ENCODE measurements at places on chromosomes 16 and 17.

GRCh38 chr17:44345454-44346026, 438 bp downstream of the GRN start:
- peak; percentile 34 for DNase-seq

GRCh38 chr17:66255527-66255971, 26.3 kb upstream of the APOH start:
- no peak for DNase-seq

- no peak for DNase-seq
These were observed 17.7 kb downstream of the BCL7C start for GRCh38 chr16:30875871-30876801.

- no peak for DNase-seq
These were observed 13.7 kb downstream of the GJD3 start for GRCh38 chr17:40350689-40351358.

GRCh38 chr17:69853541-69854224, 221.3 kb upstream of the KCNJ16 start:
- DNase-seq, result no peak

GRCh38 chr17:79837888-79838521, 1.2 kb downstream of the CBX4 start:
- no peak for DNase-seq

GRCh38 chr17:48908047-48908843, at the start of gene UBE2Z:
UBE2Z (plus strand) TSS chr17:48908407; CDS start chr17:48908504, 97 bp downstream.
- peak; percentile 92 for DNase-seq

GRCh38 chr17:40095944-40096791, 4.2 kb downstream of the NR1D1 start:
- DNase-seq, result peak; percentile 62

DNA sequence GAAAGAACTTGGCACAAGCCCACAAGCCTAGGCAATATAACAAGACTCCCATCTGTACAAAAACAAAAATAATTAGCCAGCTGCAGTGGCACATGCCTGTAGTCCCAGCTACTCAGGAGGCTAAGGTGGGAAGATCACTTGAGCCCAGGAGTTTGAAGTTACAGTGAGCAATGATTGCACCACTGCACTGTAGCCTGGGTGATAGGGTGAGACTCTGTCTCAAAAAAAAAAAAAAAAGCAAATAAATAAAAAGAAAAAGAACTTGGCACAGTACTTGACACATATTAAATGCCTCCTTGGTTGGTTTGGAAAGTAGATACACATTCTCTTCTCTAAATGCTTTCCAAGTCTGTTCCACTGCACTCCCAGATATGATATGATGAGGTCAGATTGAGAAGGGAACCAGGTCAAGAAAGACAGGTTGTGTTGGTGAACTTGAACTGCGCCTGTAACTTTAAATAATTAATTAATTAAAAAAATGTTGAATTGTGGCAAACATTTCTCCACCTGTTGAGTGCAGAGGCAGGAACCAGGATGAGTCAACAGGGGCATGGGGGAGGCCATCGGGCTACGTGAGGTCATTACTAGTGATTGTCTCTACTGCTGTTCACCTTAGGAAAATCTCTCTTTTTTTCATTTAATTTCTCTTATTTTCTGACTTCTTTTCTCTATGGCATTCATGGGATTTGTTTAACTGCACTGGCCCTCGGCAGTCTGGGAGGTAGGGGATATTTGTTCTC, 25.9 kb upstream of the EFCAB13 start:
- DNase-seq, result no peak

GRCh38 chr16:787978-788398, at the start of gene RPUSD1:
RPUSD1 (minus strand) TSS chr16:788381; CDS start chr16:787737, 644 bp downstream.
- no peak for DNase-seq

DNA sequence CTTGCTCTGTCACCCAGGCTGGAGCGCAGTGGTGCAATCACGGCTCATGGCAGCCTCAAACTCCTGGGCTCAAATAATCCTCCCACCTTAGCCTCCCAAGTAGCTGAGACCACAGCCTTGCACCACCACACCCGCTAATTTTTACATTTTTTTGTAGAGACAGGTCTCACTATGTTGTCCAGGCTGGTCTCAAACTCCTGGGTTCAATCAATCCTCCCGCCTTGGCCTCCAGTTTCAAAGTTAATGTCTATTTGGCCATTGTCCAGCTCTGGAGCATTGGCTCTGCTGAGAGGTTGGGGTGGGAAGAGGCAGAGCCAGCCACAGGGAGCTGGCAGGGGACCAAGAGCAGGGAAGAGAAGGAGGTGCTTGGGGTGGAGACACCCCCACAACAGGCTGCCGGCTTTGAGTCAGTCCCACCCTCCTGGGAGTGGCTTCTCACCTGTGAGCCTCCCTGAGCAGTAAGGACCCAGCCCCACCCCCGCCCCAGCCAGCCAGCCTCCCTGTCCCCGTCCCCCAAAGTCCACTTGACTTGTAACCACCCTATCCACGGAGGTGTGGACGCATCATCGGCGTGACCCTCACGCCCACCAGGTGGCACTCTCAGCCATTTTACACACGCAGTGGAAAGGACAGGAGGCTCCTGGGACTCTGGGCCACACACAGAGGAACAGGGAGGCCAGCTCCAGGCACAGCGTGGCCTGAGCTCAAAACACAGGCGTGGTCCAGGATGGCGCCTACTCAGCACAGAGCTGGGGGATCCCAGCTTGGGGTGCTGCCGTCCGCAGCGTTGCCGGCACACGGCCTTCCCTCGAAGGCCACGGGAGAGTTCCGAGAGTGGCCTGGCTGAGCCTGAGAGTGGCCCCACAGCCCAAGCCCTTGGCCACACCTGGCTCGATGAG, 22.8 kb upstream of the PVALEF start:
- peak; percentile 81 for DNase-seq

- DNase-seq, result no peak
These were observed 7.2 kb downstream of the PMP22 start for GRCh38 chr17:15257796-15258512.

DNA sequence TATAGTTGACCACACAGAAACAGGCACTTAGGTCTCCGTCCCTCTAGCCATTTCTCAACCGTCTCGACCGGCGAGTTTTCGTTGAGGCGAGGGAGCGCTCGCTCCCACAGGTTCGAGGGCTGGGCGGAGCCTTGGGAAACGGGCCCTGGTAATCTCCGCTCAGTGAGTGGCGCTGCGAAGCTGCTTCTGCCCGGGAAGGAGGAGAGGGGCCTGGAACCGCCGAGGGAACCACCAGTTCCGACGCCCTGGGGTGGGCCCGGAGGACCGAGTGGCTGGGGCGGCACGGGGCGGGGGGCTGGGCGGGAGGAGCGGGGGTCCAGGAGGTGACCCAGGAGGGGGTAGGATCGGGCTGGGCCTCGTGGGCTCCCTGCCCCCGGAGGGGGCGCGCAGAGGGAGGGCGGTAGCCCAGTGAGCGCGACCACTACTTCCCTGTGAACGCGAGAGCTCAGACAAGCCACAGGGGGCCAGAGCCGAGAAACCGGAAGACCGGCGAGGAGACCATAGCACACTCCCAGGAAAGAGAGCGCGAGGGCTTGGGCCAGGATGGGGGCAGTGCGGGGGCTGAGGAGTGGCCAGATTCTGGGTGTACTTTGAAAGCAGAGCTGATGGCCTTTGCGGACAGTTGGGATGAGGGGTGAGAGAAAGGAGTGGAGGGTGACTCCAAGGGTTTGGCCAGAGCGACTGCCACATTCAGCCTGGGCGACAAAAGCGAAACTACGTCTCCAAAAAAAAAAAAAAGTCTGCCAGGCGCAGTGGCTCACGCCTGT, 29.9 kb upstream of the ARL4D start:
- peak; percentile 77 for DNase-seq

DNA sequence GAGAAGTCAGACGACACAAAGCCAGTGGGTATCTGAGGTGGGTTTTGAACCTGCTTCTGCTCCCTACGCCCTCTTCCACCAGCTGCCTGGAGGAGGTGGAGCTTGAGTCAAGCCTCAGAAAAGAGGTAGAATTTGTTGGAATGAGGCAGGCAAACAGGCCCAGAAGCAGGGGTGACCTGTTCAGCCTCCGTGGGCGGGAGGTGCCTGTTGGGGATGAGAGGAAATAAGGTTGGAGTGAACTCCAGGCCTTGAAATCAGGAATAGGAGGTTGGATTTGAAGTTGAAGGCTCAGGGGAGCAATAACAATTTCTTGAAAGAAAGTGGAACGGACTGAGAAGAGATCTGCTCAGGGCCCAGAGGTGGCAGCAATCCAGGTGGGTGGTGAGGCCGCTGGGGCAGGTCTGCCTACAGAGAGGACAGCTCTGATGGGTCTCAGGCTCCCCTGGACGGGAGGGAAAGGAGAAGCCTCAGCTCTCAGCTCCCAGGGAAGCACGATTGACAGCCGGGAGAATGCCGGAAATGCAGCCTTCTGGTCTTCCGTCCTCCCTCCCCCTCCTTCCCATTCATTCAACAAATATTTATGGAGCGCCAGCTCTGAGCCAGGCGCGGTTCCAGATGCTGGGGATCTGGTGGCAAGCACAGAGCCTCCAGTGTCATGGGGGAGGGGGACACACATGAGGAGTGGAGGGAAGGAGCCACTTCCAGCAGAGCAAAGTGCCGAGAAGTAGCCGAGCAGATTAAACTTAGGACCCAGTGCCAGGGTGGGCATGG, 61.9 kb upstream of the CIBAR2 start:
- DNase-seq, result no peak

DNA sequence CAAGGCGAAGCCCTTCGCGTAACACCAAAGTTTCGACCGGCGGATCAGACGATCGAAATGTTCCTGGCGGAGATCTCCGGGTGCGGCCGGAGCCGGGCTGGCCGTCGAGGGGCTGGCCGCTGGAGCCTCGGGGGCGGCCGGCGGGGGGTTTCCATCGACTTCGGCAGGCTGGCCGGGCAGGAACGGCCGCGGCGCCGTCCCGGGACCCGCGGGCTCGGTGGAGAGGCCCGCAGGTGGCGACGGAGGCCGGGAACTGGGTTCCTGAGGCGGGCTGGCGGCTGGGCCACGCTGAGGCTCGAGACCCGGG, 1.1 kb downstream of the EPOP start:
- no peak for DNase-seq

GRCh38 chr16:66741169-66741900, 10.1 kb downstream of the DYNC1LI2 start:
- peak; percentile 92 for DNase-seq

- no peak for DNase-seq
These were observed 9.1 kb downstream of the ABHD15 start for GRCh38 chr17:29557739-29558116.

DNA sequence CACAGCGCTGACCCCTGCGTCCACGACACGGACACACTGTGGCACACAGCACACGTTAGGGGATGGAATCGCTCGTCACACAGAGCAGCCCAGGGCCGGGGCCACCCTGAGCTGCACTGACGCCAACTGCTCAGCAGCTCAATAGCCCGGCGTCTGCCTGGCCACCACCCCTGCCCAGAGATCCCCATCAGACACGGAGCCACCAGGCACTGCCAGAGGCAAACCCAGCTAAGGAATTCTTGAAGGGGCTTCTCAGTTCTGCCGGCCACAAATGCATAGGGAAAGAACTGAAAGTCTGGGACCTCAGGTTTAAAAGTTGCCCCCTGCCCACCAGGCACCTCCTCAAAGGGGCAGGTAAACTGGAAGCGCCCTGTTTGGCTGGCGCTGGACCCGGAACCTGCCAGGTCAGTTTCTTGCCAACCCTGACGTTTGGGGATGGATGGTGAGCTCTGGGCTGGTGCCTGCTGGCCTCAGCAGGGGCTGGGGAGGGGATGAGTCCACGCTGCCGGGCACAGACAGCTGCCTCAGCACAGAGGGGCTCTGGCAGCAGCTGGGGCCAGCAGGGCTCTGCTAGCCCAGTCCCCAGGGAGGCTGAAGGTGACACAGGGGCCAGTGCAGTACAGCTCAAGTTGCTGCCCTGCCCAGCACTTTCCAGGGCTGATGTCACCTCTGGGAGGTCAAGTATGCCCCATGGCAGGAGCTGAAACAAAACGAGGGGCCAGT, 33.2 kb downstream of the TIMM22 start:
- DNase-seq, result no peak

DNA sequence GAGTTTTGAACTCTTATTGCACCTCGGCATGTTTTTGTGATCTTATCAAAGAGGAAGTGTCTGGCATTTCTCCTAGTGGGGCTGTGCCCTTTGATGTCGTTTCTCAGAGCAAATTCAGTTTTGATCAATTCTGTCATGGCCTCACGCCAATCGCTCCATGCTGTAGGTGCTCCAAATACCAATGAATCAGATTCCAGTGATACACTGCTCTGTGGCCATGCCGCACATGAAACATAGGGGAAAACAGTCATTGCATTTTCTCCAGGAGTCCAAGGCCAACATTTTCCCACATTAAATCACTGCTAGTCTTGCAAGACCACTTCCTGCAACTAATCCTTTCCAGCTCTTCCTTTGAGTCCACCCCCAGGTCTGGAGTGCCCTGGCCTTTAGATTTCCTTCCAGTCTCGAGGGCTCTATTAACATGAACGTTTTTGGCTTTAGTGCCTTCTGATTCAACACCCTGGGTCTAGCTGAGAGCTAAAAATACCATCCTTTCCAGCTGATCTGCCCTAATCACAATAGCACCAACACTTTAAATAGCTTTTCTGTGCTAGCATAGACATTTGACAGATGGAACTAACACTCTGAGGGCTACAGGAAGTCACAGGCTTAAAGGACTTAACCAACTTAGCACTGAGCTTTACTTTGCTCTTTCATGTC, 18.2 kb upstream of the RASL10B start:
- DNase-seq, result peak; percentile 79

DNA sequence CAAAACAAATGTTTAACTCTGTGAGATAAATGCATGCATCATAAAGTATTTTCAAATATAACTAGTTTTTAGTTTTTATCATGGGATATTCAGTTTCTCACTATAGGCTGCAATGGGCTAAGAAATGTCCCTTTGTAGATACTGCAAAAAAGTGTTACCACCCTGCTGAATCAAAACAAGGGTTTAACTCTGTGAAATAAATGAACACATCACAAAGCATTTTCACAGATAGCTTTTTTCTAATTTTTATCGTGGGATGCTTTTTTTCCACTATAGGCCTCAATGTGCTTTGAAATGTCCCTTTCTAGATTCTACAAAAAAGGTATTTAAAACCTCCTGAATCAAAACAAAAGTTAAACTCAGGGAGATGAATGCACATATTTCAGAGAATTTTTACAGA, 541.1 kb downstream of the KCNJ18 start:
- DNase-seq, result no peak

GRCh38 chr16:56993204-56993603, 3.8 kb downstream of the NLRC5 start:
- no peak for DNase-seq

DNA sequence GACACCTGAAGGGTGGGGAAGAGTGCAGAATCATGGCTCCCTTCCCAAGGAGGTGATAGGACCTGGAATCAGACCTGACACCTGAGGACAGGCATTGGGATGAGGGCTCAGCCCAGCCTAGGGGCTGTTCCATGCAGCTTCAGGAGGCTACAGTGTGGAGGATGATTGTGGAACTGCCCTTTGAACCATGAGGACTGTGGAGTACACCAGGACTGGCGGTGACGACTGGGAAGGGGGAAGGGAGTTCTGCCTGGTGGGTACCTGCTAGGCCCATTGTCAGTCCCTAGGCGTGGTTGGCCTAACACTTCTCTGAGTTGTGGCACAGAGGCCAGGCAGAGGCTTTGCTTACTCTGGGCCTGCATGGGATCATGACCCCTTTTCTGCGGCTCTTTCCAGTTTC, 76.1 kb downstream of the MPRIP start:
- DNase-seq, result no peak

DNA sequence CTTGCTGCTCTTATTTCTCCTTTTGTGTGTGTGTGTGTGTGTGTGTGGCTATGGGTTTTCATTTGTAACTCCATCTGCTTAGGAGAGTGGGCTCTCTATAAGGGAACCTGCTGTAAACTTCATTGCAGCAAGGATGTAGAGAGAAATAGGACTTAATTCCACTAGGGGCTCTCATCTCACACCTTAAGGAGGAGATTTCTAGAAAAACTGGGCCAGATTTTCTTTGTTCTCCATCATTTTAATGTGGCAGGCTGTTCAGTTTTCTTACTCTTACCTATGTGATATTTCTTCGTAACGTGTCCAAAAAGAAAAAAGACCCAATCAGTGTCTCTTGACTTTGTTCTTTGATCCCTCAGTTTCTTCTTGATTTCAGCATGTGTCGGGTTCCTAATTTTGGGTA, 4.5 kb upstream of the CASC3 start:
- no peak for DNase-seq

All from mucosa of gallbladder (tissue), 1 donor.